ENCODE measurements at places on chromosomes 1 and 21.

DNA sequence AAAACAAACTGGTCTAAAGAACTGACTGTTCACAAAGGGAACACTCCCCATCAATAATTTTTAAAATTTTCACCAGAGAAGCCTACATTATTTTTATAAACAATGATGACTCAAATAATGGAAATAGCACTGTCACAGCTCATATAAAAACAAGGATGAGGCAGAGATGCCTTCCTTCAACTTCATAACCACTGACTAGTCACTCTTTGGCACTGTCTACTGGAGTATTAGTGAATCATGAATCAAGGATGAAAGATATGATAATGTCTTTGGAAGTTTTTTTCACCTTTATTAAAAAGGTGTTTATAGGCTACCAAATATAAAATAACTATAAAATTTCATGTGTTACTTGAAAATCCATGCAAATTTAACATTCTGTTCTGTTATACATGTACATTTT is 316.9 kb downstream of the VAV3 start:
- DNase-seq: peak; percentile 71

- DNase-seq: no peak
Observed at GRCh38 chr1:8742022-8742924, 75.2 kb downstream of the RERE start.

DNA sequence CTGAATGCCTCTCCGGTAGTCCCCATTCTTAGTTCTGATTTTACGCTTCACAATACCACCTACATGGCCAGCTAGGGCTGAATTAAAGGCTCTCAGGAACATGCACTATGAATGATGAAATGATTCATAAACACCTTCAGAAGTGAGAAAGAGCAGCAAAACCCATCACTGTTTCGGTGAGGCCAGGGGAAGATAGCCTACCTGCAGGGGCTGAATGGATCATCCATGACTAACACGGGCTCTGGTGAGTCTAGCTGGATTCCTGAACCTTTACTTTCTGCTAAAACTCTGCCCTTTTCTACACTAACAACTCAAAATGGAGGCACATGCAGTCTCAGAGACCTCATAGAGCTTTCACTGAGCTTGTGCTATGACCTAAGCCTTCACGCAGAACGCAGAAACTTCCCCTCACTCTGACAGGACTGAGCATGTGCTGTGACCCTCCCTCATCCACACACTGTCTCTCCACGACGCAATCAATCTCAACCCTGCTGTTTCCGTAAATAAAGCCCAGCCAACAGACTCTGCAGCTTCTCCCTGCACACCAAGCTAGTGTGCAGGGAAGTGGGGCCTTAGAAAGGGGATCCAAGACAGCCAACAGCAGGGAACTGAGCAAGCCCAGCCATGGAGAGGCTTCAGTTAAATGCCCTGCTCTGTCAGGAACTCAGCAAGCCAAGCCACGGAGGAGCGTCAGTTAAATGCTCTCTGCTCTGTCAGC is 207.8 kb downstream of the SLC45A1 start:
- DNase-seq: peak; percentile 95

- DNase-seq: no peak
Observed at GRCh38 chr1:228899421-228899956, 164.2 kb downstream of the RHOU start.

DNA sequence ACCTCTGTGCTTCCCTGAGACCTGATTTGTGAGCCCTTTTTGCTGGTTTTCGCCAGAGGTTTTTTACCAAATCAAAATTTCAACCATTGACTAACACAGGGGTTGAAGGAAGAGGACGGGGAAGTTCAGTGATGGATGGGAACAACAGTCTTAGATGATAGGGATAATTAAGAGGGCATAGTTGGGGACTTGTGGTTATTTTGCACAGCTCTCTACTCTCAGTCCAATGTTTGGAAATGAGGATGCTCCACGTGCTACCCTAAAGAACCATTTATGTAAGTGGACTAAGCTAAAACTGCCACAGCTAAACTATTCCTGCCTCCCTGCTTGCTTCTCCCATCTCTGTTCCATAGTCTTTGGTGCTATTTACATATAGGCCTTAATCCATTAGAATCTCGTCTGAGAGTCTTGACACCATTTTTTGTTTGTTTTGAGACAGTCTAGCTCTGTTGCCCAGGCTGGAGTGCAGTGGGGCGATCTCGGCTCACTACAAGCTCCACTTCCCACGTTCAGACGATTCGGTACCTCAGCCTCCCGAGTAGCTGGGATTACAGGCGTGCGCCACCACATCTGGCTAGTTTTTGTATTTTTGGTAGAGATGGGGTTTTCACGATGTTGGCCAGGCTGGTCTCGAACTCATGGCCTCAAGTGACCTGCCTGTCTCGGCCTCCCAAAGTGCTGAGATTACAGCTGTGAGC is 684 bp upstream of the MCL1 start:
- DNase-seq: no peak

DNA sequence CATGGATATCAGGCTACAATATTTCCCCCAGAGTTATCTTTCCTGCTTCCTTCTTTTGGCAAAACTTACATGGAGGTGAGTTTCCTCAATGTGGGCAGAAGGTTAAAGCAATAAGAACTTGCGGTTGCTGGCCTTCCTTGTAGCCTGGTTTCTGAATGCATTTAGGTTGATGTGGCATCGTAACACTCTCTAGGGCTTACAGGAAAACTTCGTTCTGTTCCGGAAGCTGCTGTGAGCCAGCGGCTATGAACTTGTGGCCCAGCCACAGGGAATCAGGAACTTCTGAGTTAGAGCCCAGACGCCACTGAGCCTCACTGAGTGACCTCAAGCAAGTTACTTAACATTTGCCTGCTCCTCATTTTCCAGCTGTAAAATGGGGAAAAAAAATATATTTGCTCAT is 623.4 kb upstream of the ADAMTS5 start:
- peak; percentile 82 for DNase-seq

- peak; percentile 69 for DNase-seq
Observed at GRCh38 chr1:62530516-62531154, 66.7 kb upstream of the ANGPTL3 start.

GRCh38 chr1:206558794-206559671 is 51.7 kb downstream of the RASSF5 start:
- DNase-seq: no peak

Data from foreskin fibroblast (primary cell).